ENCODE measurements at places on chromosomes 2 and 18. TPM values are rescaled to one million over a fixed set of nuclear protein-coding genes. Genes with fewer than 3 reads are reported as not detected.

GLI2 gene
- 8.8 TPM for total RNA-seq

DNA sequence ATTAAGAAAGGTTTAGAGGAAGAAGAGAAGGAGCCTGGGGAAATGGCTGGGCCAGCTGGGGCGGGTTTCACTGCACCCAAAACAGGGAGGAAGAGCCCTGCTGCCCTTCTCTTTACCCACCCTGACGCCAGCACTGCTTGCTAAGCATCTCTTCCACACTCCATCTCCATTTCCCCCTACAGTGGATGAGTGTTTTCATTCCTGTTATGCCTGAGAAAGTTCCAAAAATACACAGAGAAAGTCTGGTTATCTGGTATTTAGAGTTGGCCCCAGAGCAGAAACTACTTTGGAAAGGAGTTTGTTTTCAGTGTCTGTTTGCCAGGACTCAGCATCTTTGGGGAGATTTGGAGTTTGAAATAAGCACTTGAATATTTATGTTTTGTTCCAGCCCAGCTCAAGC, 451.0 kb downstream of the SLC4A3 start:
- no peak overlapping the region for H3K27ac ChIP-seq
- DNase-seq: no peak
- no peaks in the 10 kb centered on the region for H3K4me1 ChIP-seq
- no peaks in the 10 kb centered on the region for H3K27me3 ChIP-seq
- no peaks in the 10 kb centered on the region for H3K36me3 ChIP-seq

UGT1A3 gene
- not detected for total RNA-seq

IAH1 gene
- 16.1 TPM for total RNA-seq

TRIM43 gene
- not detected for total RNA-seq

GPR45 gene
- total RNA-seq: not detected

- H3K27ac ChIP-seq: no peak overlapping the region
- no peaks in the 10 kb centered on the region for H3K27me3 ChIP-seq
- H3K4me1 ChIP-seq: no peaks in the 10 kb centered on the region
- H3K36me3 ChIP-seq: no peaks in the 10 kb centered on the region
- no peak overlapping the region for H3K4me3 ChIP-seq
Observed at GRCh38 chr2:195413422-195413821, 243.6 kb upstream of the SLC39A10 start.

- no peak for DNase-seq
- no peaks in the 10 kb centered on the region for H3K4me1 ChIP-seq
- H3K27ac ChIP-seq: no peak overlapping the region
- no peaks in the 10 kb centered on the region for H3K36me3 ChIP-seq
- H3K4me3 ChIP-seq: no peak overlapping the region
Observed at GRCh38 chr2:168998609-168999211, 32.4 kb downstream of the ABCB11 start.

- H3K27ac ChIP-seq: no peak overlapping the region
- H3K36me3 ChIP-seq: no peaks in the 10 kb centered on the region
- no peak overlapping the region for H3K4me3 ChIP-seq
Observed at GRCh38 chr18:44579028-44579702, 101.5 kb upstream of the SETBP1 start.

RNF152 gene
- total RNA-seq: 11.2 TPM

DNA sequence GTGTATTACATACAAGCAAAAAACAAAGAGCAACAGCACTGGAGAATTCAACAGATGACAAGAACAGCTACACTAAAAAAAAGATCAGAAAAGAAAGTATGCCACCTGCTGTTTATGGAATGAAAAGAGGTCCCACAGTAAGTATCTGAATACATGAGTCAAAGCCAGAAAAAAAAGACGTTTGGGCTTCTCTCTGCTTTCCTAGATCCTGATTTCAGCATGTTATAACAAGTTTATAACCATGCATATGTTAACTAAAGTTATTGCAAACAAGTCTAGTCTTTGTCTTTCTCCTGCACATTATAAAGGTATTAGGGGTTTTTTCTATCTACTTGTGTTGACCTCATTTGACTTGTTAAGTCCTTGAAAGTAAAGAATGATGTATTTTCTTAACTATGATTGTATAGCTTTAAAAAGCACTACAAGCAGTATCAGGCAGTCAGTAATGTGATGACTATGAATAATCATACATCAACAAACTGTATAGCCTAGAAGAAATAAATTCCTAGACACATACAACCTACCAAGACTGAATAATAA, 108.5 kb upstream of the COL5A2 start:
- DNase-seq: no peak
- H3K27ac ChIP-seq: no peak overlapping the region
- no peaks in the 10 kb centered on the region for H3K27me3 ChIP-seq

GRCh38 chr18:56146565-56146964, 491.8 kb downstream of the TXNL1 start:
- DNase-seq: no peak
- H3K36me3 ChIP-seq: no peaks in the 10 kb centered on the region
- no peaks in the 10 kb centered on the region for H3K27me3 ChIP-seq
- H3K4me1 ChIP-seq: no peaks in the 10 kb centered on the region
- H3K4me3 ChIP-seq: no peak overlapping the region

FMNL2 gene
- 52.4 TPM for total RNA-seq

SERPINB12 gene
- not detected for total RNA-seq

GRCh38 chr2:216743781-216744180, 48.4 kb upstream of the IGFBP5 start:
- H3K4me3 ChIP-seq: no peak overlapping the region
- peaks cover 18% of the 10 kb centered on the region for H3K4me1 ChIP-seq

- peak overlapping the region; percentile 84 for H3K27ac ChIP-seq
- H3K4me3 ChIP-seq: peak overlapping the region; percentile 75
- no peaks in the 10 kb centered on the region for H3K27me3 ChIP-seq
- H3K36me3 ChIP-seq: no peaks in the 10 kb centered on the region
Observed at GRCh38 chr18:32469691-32470459, 807 bp downstream of the GAREM1 start.

SULT1C2 gene
- total RNA-seq: 5.2 TPM

OSR1 gene
- 5.2 TPM for total RNA-seq

GRCh38 chr2:217418544-217418943, 558.7 kb upstream of the TNP1 start:
- H3K36me3 ChIP-seq: no peaks in the 10 kb centered on the region
- no peak overlapping the region for H3K4me3 ChIP-seq

SF3B1 gene
- 192 TPM for total RNA-seq

REG3A gene
- not detected for total RNA-seq

DYNAP gene
- not detected for total RNA-seq

GRCh38 chr2:177348733-177349693, 43.6 kb upstream of the AGPS start:
- no peak overlapping the region for H3K27ac ChIP-seq
- peaks cover 9% of the 10 kb centered on the region for H3K4me1 ChIP-seq
- H3K27me3 ChIP-seq: no peaks in the 10 kb centered on the region
- H3K36me3 ChIP-seq: no peaks in the 10 kb centered on the region

DNA sequence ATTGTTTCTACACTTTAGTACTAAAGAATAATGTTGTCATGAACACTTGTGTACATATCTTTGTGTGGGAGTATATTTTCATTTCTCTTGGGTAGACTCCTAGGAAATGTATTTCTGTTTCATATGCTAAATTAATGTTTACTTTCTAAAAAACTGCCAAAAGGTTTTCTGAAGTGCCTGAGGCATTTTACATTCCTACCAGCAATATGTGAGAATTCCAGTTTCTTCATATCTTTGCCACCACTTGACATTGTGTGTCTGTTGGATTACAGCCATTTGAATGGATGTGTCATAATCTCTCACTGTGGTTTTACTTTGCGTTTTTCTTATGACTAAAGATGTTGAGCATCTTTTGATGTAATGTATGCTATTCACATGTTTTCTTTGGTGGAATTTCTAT, 428.2 kb upstream of the KCNH7 start:
- DNase-seq: no peak
- H3K36me3 ChIP-seq: no peaks in the 10 kb centered on the region

FAM124B gene
- total RNA-seq: 1.9 TPM

- peaks cover 5% of the 10 kb centered on the region for H3K4me1 ChIP-seq
- no peaks in the 10 kb centered on the region for H3K27me3 ChIP-seq
- H3K4me3 ChIP-seq: no peak overlapping the region
- peak; percentile 67 for DNase-seq
Observed at GRCh38 chr2:44100351-44100750, 68.3 kb upstream of the PPM1B start.

UGT1A5 gene
- not detected for total RNA-seq

SESTD1 gene
- total RNA-seq: 61.1 TPM

TXNL1 gene
- 47.6 TPM for total RNA-seq

- no peaks in the 10 kb centered on the region for H3K27me3 ChIP-seq
- DNase-seq: no peak
- H3K36me3 ChIP-seq: no peaks in the 10 kb centered on the region
- H3K4me1 ChIP-seq: peaks cover 12% of the 10 kb centered on the region
Observed at GRCh38 chr2:32068-32467, 14.2 kb downstream of the FAM110C start.

LOXHD1 gene
- 0.30 TPM for total RNA-seq

GRCh38 chr2:236738030-236738429, 168.4 kb downstream of the ACKR3 start:
- H3K27me3 ChIP-seq: no peaks in the 10 kb centered on the region
- H3K36me3 ChIP-seq: no peaks in the 10 kb centered on the region
- H3K4me3 ChIP-seq: no peak overlapping the region
- no peaks in the 10 kb centered on the region for H3K4me1 ChIP-seq
- DNase-seq: no peak
- no peak overlapping the region for H3K27ac ChIP-seq

DNA sequence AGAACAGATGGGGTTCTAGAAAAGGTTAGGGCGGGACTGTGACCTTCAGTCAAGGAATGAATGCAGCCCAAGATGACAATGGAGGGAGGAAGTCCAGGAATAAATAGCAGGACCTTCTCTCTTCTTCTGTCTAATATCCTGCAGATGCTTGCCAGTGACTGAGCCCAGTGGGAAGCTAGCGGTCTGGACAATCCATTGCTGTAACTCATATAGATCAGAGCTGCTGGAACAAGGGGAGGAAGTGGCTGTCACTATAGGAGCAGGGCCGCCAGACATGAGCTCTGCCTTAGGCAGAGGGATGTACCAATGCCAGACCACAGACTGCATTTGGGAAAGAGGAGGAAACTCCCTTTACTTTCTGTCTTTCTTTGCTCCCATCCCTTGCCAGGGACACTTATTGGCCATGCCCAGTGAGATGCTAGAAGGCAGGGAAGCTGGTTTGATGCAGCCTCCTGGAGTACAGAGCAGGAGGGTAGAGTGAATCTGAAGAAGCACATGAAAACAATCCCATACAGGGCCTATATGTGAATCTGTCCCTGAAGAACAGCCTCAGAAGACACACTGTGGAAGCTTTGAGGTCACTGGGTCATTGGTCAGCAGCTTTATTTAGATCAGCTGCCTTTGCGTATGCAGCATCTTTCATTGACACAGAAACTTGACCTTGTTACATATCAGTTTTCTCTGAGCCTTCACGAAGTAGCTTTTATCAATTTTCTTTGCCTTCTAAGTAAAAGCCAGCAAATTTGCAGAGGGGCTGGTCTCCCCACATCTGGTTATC, 65.4 kb downstream of the CCDC85A start:
- no peaks in the 10 kb centered on the region for H3K27me3 ChIP-seq
- H3K4me1 ChIP-seq: no peaks in the 10 kb centered on the region
- H3K36me3 ChIP-seq: no peaks in the 10 kb centered on the region
- no peak overlapping the region for H3K4me3 ChIP-seq

- peak; percentile 84 for DNase-seq
- H3K27ac ChIP-seq: peak overlapping the region; percentile 45
- H3K36me3 ChIP-seq: no peaks in the 10 kb centered on the region
- no peaks in the 10 kb centered on the region for H3K27me3 ChIP-seq
- no peak overlapping the region for H3K4me3 ChIP-seq
Observed at GRCh38 chr2:64330281-64331113, 123.5 kb upstream of the LGALSL start.

IGFBP5 gene
- total RNA-seq: 104 TPM

GRCh38 chr2:218746960-218747359, 35.0 kb upstream of the CYP27A1 start:
- H3K4me3 ChIP-seq: no peak overlapping the region
- no peaks in the 10 kb centered on the region for H3K4me1 ChIP-seq
- H3K27ac ChIP-seq: no peak overlapping the region
- no peaks in the 10 kb centered on the region for H3K27me3 ChIP-seq
- peaks cover 53% of the 10 kb centered on the region for H3K36me3 ChIP-seq
- DNase-seq: no peak

ZNF513 gene
- total RNA-seq: 14.8 TPM

CCDC150 gene
- total RNA-seq: 2.1 TPM

ATG4B gene
- total RNA-seq: 213 TPM

MYCN gene
- total RNA-seq: not detected

- H3K27ac ChIP-seq: no peak overlapping the region
- H3K4me3 ChIP-seq: no peak overlapping the region
- no peaks in the 10 kb centered on the region for H3K4me1 ChIP-seq
- H3K27me3 ChIP-seq: no peaks in the 10 kb centered on the region
- DNase-seq: no peak
Observed at GRCh38 chr2:72770879-72771461, 54.9 kb downstream of the EXOC6B start.

ACADL gene
- 103 TPM for total RNA-seq

- no peak overlapping the region for H3K4me3 ChIP-seq
- H3K27ac ChIP-seq: no peak overlapping the region
- no peaks in the 10 kb centered on the region for H3K27me3 ChIP-seq
- H3K36me3 ChIP-seq: peaks cover 28% of the 10 kb centered on the region
- H3K4me1 ChIP-seq: no peaks in the 10 kb centered on the region
Observed at GRCh38 chr2:232795920-232796319, 19.6 kb upstream of the KCNJ13 start.

SIX2 gene
- total RNA-seq: 1.2 TPM

MREG gene
- 20.3 TPM for total RNA-seq

DNA sequence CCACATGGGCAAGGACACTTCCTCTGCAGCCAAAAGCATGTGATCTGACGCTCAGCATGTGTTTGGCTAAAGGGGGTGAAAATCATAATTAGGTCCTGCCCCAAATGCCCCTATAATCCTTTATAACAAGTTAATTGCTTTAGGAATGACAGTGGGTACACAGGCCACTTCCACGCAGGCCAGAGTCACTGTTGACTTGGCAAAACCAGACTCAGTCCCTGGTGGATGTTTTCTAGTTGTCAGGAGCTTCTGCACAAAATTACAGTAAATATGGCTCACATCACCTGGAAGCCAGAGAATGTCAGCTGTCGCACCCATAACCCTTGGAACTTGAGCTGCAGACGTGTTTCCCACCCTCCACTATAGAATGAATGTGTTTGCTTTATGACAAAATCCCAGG, 13.3 kb upstream of the PXDN start:
- H3K36me3 ChIP-seq: no peaks in the 10 kb centered on the region
- no peaks in the 10 kb centered on the region for H3K27me3 ChIP-seq
- no peak overlapping the region for H3K27ac ChIP-seq

GRCh38 chr2:207137596-207138337, 28.0 kb downstream of the KLF7 start:
- no peak overlapping the region for H3K4me3 ChIP-seq
- no peaks in the 10 kb centered on the region for H3K27me3 ChIP-seq

Measured in upper lobe of left lung (tissue), 6 donors.